ENCODE measurements at places on chromosomes 5 and 9. TPM values are rescaled to one million over a fixed set of nuclear protein-coding genes. Genes with fewer than 3 reads are reported as not detected.

GRCh38 chr9:5631026-5631425 lies 2.1 kb downstream of the RIC1 start:
- no peak for DNase-seq

GRCh38 chr5:1930880-1931603 lies 48.3 kb upstream of the IRX4 start:
- peak; percentile 40 for DNase-seq

DNA sequence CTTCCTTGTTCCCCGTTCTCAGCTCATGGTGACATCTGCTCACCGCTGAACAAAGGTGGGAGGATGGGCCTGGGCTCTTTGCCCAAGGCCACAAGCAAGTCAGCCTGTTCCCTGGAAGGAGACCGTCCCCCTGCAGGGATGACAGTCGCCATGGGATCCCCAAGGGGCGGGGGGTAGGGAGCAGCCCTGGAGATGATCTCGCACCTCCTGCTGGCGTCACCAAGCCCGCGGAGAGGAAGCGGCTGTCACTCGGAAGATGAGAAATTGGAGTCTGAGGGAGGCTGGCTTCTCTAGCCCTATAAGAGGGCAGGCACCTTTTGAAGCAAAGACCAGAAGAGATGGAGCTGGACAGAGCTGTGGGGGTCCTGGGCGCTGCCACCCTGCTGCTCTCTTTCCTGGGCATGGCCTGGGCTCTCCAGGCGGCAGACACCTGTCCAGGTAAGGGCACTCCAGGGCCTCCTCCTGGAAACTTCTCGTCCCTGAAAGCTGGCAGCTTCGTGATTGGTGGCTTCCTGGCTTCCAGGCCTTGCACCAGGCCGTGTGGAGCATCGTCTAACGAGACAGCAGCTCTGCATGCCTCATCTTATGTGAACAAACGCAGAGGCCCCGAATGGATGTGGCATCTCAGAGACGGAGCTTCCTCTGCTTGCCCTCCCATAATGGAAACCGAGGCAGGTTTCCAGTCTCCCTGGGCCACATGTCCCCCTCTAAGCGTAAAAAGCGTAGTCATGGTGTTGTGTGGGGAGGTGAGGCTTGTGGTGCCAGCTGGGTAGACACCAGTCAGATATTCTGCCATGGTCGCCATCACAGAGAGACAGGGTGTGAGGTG lies at the start of gene FCN2:
Gene FCN2, plus strand, starts transcription at position 327 of the 829 bp plus-strand sequence. Its CDS starts 12 bp downstream, at position 339.
- DNase-seq = no peak

GRCh38 chr5:6705959-6706358 lies 7.3 kb upstream of the TENT4A start:
- no peak for DNase-seq

The VCAN gene
- polyA plus RNA-seq = 598 TPM

The DCAF12 gene
- 68.3 TPM for polyA plus RNA-seq

- peak; percentile 94 for DNase-seq
Observed at GRCh38 chr5:129904102-129904666, at the start of gene CHSY3. CHSY3 (plus strand) TSS chr5:129904465.

The GMCL2 gene
- not detected for polyA plus RNA-seq

The SPINK7 gene
- 0.63 TPM for polyA plus RNA-seq

- no peak for DNase-seq
Observed at GRCh38 chr5:118479285-118479684, 509.1 kb downstream of the DTWD2 start.

DNA sequence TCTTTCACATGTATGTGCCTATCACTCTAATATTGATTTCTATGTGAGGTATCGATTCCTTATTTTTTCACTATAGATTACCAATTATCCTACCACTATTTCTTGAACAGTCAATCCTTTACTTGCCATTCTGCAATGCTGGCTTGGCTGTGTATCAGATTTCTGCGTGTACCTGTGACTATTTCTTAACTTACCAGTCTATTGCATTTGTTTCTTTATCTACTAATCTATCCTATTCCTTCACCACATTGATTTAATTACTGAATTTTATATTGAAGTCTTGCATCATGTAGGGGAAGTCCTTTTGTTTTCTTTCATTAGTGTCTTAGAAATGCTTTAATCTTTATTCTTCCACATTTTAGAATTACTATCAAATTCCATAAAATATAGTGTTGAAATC lies 684.8 kb downstream of the LRRC70 start:
- DNase-seq = no peak

- no peak for DNase-seq
Observed at GRCh38 chr9:93154293-93154903, 20.3 kb upstream of the NINJ1 start.

- peak; percentile 94 for DNase-seq
Observed at GRCh38 chr9:93116072-93116961, 17.7 kb downstream of the NINJ1 start.

- peak; percentile 94 for DNase-seq
Observed at GRCh38 chr5:181191526-181192336, 13.3 kb downstream of the TRIM7 start.

The SHC3 gene
- 17.4 TPM for polyA plus RNA-seq

- DNase-seq = no peak
Observed at GRCh38 chr5:82534986-82535385, 256.8 kb upstream of the RPS23 start.

The FAM169A gene
- 4.6 TPM for polyA plus RNA-seq

The AGXT2 gene
- polyA plus RNA-seq = 0.20 TPM

GRCh38 chr9:33517373-33517772 lies 6.7 kb upstream of the ANKRD18B start:
- no peak for DNase-seq

The SLC45A2 gene
- polyA plus RNA-seq = 0.11 TPM

The SMIM3 gene
- polyA plus RNA-seq = 19.4 TPM

DNA sequence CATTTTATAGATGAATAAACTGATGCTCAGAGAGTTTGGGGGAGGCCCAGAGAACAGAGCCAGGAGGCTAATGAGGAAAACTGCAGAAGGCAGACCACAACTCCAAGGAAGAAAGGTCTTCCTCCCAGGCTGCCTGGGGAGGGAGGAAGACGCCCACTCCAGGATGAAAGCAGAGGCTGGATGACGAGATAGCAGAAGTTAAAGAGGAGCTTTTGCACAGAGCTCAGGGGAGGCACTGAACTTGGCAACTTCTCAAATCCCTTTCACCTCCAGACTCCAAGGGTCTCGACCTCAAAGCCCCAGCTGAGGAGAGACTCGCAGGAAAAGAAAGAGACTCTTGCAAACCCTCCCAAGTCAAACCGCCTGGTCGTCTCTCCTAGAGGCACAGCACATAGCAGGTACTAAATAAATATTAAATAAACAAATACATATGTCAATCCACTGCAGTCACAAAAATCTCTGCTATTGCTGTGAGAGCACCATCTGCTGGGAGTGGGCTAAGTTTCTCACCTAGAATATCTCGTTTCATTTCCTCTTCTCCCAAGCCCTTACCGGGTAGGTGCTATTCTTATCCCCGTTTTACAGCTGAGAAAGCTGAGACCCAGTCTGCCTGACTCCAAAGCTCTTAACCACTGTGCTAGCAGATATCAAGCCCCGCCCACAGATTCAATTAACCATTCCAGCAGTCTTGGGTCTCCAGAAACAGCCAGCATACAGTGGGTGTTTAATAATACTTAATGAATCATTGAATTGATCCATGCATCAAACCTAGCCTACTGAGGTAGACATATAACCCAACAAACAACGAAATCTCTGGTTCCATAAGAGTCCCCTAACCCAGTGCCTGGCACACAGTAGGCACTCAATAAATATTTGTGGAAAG lies 97.8 kb upstream of the HAND1 start:
- no peak for DNase-seq

DNA sequence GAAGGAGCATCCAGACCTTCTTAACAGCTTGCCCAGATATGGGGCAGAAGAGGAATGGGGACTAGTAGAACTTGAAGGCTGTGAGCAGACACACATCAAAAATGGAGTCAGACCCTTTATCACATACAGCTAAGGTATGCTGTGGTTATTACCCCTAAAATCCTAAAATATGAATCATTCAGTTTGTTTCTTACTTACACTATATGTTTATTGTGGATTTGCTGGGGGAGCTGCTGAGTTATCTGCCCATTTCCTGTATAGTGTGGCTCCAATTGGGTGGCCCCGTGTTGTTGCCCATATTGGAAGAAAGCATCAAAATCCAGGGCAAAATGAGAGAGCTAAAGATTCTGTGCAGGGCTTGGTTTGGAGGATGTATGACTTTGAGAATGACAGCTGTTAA lies 56.9 kb downstream of the AP3S1 start:
- DNase-seq = no peak

The NUTM2F gene
- not detected for polyA plus RNA-seq

The CARD9 gene
- 1.2 TPM for polyA plus RNA-seq

- no peak for DNase-seq
Observed at GRCh38 chr5:151159649-151160373, 2.2 kb upstream of the ANXA6 start.

- DNase-seq = no peak
Observed at GRCh38 chr9:4984171-4984620, 876 bp upstream of the JAK2 start.

GRCh38 chr5:68033961-68034571 lies 181.5 kb upstream of the PIK3R1 start:
- peak; percentile 61 for DNase-seq

The LRRC26 gene
- polyA plus RNA-seq = not detected

The SLC46A2 gene
- 1.0 TPM for polyA plus RNA-seq

The TGFBI gene
- 124 TPM for polyA plus RNA-seq

- DNase-seq = no peak
Observed at GRCh38 chr5:135714126-135714894, 120.2 kb upstream of the SLC25A48 start.

DNA sequence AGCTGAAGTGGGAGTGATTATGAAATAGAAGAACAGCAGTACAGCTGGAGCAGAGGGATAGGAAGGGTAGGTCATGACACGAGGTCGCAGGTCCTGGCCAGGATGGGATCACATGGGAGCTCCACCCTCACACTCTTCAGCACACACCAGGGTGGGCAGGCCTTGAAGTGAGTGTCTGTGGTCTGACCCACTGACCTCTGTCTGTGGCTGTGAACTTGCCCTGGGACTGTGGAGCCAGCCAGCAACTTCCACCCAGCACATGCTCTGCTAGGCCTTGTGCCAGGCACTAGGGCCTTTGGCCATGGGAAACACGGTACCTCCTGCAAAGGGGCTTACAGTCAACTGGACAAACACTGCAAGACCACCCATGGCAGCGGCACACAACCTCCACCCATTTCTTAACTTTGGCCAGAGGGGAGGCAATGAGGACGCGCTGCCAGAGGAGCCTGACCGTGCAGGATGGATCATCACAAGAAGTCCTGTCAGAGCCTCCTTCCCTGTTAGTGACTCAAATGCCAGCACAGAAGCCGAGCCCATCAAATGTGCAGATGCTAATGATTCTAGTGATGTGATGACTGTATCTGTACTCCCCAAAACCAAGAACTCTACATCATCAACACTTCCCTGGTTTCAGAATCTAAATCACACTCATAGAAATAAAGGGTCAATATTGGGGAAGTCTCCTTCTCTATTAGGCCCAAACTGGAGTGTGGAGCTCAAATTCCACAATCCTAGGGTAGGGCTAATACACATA lies 113.6 kb downstream of the DPYSL3 start:
- no peak for DNase-seq

The TAF11L5 gene
- polyA plus RNA-seq = not detected

DNA sequence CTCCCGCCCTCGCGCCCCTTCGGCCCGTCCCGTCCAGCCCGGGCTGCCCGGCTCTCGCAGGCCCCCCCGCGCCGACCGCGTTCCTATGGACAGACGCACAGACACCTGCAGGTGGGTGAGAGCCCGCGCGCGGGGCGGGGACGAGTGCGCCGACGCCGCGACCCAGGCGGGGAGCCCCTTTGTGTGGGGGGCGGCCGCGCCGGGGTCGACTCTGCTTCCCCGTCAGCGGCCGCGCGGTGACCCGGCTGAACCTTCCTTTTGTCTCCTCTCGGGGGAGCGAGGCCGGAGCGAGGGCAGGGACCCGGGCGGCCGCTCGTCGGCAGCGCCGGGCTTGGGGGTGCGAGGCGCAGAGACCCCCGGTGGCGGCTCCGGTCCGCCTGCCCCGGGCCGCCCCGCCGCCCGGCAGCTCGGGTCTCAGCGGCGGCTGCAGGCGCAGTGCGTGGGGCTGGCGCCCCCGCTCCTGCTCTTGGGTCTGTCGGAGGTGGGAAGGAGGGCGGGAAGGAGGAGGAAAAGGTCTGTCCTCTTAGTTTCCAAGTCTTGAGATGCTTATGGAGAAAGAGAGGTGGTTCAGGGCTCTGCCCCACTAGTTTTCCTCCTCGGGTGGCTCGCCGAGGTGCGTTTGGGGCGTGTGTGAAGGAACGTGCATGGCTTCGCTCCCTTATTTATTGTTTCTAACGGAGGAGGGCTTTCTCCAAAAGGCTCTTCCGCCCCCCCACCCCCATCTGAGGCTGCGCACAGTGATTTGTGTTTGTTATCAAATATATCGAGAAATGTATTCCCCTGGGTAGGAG lies 576 bp downstream of the KIAA1958 start:
- peak; percentile 69 for DNase-seq

The MYORG gene
- polyA plus RNA-seq = 3.1 TPM

The PITX1 gene
- polyA plus RNA-seq = 0.18 TPM

GRCh38 chr5:109299557-109299956 lies 110.2 kb downstream of the PJA2 start:
- DNase-seq = no peak

- no peak for DNase-seq
Observed at GRCh38 chr5:10073441-10074104, 176.1 kb downstream of the ATPSCKMT start.

The HMMR gene
- polyA plus RNA-seq = 11.9 TPM
